Stimulated activated CD8-positive, alpha-beta memory T cell treated with anti-CD3 and anti-CD28 coated beads, Interleukin-4, amount 100 ng/mL, for 1 hour (primary cell): ENCODE measurements at places on chromosomes 5 and 9.

- DNase-seq: no peak
Measured at GRCh38 chr5:179112469-179113142, 52.4 kb downstream of the ZNF354C start.

- DNase-seq: no peak
Measured at GRCh38 chr5:136699651-136700050, 334.3 kb upstream of the TRPC7 start.

DNA sequence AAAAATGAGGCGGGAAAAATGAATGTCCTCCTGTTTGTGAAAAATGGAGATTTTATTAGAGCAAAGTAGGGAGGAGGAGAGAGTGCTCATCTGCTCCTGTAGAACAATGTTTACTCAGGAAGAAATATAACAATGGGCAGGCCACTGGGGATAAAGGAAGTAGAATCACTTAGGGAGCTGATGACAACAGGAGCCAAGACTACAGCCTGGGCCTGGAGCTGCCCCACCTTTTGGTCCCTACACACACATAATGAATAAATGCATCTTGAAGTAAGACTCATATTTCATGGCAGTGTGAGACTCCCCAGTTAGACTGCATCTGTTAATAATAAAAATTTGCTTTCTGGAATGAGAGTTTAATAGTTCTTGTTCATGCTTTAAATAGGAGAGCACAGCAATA lies 1939.8 kb downstream of the EFNA5 start:
- no peak for DNase-seq

- DNase-seq: no peak
Measured at GRCh38 chr9:74942801-74943200, 9.9 kb downstream of the C9orf40 start.

DNA sequence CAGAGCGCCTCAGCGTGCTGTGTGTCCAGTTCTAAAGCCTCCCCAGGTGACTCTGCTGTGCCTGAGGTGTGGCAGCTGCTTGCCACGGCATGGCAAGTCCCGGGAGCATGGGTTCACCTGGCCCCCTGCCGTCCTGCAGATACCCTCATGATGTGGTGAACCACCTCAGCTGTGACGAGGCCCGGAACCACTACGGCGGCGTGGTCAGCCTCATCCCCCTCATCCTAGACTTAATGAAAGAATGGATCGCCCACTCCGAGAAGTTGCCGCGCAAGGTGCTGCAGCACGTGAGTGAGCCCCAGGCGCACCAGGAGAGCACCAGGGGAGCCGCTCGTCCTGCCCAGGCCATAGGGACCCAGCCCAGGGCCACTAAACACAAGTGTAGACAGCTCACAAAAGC lies 9.5 kb downstream of the SPACA9 start:
- no peak for DNase-seq

DNA sequence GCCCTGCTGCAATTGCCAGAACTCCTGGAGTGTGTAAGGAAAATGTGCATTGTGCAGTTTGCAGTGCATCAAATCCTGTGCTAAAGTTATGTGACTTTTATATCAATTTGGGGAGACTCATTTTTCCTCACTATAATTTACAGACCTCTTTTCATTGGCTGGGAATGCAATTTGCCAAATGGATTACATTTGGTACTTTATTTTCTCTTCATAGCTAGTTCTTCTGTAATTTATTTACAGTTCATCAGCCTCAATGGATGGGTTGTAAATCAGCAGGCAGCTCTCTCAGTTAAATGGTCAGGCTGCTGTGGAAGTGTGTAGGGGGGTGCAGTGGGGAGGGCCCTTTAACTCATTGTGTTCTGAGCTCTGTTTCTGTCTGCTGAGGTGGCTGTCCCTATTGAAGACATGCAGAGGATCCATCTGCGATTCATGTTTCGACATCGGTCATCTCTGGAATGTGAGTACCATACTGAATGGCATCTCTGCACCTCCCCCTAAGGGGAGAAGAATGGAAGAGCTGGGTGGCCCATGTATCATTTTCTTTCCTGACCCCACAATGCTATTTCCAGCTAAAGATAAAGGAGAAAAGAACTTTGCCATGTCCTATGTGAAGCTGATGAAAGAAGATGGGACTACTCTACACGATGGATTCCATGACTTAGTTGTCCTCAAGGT lies 74.6 kb downstream of the DOCK2 start:
- DNase-seq: no peak

GRCh38 chr9:7507026-7507425 lies 292.6 kb downstream of the DMAC1 start:
- no peak for DNase-seq

DNA sequence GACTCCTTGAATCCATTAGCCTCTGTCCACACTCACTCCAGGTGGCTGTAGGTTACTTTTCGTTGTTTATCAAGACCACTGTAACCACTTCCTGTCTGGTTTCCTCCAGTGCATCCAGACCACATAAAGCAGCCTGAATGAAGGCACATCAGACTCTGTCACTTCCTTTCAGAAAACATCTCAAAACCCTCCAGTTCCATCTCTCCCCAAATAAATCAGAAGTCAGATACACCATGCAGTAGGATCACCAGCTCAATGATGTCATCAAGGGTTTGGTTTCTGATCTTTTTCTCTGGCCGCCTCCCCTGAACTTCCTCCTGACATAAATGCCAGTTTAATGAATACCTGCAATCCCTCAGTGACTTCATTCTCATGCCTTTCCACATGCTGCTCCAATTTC lies 161.2 kb downstream of the ZNF462 start:
- no peak for DNase-seq

- DNase-seq: no peak
Measured at GRCh38 chr9:107991581-107991980, 502.0 kb upstream of the KLF4 start.

GRCh38 chr5:137997726-137998213 lies 35.1 kb downstream of the FAM13B start:
- DNase-seq: no peak

- no peak for DNase-seq
Measured at GRCh38 chr5:115342590-115343377, 46.3 kb upstream of the CCDC112 start.
